ENCODE measurements at places on chromosomes 3 and 15. TPM values are rescaled to one million over a fixed set of nuclear protein-coding genes. Genes with fewer than 3 reads are reported as not detected.
A peak's percentile ranks its signal among the peaks of the same experiment; 100 is the strongest.

DNA sequence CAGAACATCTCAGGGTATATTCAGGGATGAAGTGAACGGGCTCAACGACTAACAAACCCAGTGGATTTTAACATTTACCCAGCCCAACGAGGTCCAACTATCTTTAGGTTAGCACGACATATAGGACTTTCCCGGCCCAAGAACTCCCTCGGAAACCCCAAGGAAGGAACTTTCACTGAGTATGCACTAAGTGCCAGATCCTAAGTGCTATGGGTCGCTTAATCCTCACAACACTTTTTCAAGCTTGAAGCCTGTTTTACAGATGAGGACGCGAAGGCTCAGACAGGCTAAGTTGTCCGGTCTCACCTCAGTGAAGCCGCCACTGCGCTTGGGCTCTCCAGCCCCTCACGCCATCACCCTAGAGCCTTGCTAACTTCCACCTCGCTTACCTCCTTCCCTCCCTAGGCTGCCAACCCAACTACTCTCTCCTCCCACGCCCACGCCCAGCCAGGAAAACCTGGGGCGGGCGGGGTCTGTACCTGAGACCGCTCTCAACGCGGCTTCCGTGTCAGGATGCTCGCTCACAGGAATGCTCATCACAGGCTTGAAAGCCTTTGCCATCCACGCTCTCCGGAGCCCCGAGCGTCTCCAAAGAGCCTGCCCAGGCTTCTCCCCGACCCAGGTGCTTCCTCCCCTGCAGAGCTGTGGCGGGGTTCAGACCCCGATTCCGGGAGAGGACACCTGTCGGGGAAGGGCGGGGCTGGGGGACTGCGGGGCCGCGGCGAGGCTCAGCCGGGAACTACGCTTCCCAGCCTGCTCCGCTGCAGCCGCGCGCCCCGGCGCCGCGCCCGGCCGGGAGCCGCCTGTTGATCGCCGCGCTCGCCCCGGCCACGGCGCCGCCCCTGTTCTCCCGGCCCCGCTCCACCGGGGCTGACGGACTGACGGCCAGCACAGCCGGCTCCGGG is at the start of gene TMOD2:
Gene TMOD2 (plus strand): TSS at position 806 of the 905 bp plus-strand sequence. CDS start 14,845 bp downstream, outside the sequence.
- peaks cover 5% of the 10 kb centered on the region for H3K4me1 ChIP-seq
- peak within 1 kb of the TSS; percentile 90 for H3K4me3 ChIP-seq
- no peak within 1 kb of the TSS for H3K27ac ChIP-seq
- H3K27me3 ChIP-seq: peaks cover 76% of the 10 kb centered on the region

- no peaks in the 10 kb centered on the region for H3K4me1 ChIP-seq
- no peaks in the 10 kb centered on the region for H3K27me3 ChIP-seq
- H3K27ac ChIP-seq: no peak overlapping the region
- no peak for DNase-seq
These were observed 114.8 kb downstream of the IL12A start for GRCh38 chr3:160103397-160103796.

DNA sequence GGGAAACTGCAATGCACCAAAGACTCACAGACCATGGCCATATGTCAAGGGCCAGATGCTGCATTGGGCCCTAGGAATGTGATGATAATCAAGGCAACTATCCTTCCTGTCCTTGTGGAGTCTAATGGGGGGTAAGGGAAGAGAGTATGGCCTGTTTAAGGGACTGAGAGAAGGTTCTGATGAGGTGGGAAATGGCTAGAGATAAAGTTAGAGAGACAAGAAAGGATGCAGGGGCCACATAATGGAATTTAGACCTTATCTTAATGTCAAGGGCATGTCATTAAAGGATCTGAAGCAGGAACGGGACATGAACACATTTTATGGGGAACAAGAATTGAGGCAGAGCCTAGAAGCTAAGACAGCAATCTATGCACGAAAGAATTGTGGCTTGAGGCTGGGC is 30.0 kb upstream of the ABHD17C start:
- DNase-seq: no peak
- no peaks in the 10 kb centered on the region for H3K36me3 ChIP-seq
- peak overlapping the region; percentile 12 for H3K27ac ChIP-seq
- H3K27me3 ChIP-seq: no peaks in the 10 kb centered on the region
- H3K4me3 ChIP-seq: no peak overlapping the region

DNA sequence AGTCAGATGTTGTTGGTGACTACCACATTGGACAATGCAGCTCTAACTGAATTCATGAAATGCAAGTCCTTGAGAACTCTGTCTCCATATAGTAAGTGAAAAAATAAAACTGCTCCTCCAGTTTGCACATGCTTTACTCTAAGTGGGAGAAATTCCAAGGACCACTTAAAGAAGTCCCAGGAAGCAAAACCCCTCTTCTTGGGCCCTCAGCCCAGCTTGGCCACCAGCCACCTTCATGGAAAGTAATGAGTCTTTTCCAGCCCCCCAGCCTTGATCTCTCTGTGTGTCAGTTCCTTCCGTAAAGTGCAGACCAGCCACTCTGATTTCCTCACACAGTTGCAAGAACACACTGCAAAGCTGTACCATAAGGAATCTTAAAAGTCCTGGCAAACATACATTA is 34.5 kb downstream of the DAPK2 start:
- H3K36me3 ChIP-seq: no peaks in the 10 kb centered on the region
- H3K27ac ChIP-seq: no peak overlapping the region
- H3K27me3 ChIP-seq: no peaks in the 10 kb centered on the region
- no peak overlapping the region for H3K4me3 ChIP-seq
- peaks cover 6% of the 10 kb centered on the region for H3K4me1 ChIP-seq
- DNase-seq: no peak

GRCh38 chr3:162740941-162741596 is 1244.5 kb downstream of the OTOL1 start:
- peaks cover 67% of the 10 kb centered on the region for H3K4me1 ChIP-seq
- H3K27ac ChIP-seq: peak overlapping the region; percentile 93
- peak; percentile 29 for DNase-seq
- no peak overlapping the region for H3K4me3 ChIP-seq
- no peaks in the 10 kb centered on the region for H3K27me3 ChIP-seq
- H3K36me3 ChIP-seq: peaks cover 13% of the 10 kb centered on the region

DNA sequence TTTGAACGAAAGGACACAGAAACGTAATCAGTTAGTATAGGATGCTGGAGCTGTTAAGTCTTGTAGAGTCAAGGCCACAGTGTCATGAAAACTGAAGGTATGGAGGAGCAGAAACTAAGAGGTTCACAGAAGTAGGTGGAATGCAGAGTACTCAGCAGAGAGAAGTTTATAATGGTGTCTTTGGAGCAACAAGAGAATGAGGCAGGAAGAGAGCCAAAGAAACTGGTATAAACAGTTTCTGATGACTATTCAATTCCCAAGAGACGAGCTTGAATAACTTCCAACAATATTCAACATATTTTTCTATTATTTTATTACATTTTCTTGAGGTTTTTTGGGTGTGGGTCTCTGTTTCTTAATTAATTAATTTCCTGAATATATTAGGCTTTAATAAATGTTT is 29.6 kb downstream of the GALK2 start:
- H3K4me3 ChIP-seq: no peak overlapping the region
- H3K27ac ChIP-seq: no peak overlapping the region
- DNase-seq: no peak
- H3K27me3 ChIP-seq: no peaks in the 10 kb centered on the region
- peaks cover 4% of the 10 kb centered on the region for H3K36me3 ChIP-seq
- H3K4me1 ChIP-seq: peaks cover 8% of the 10 kb centered on the region

- peaks cover 12% of the 10 kb centered on the region for H3K4me1 ChIP-seq
- no peak overlapping the region for H3K4me3 ChIP-seq
- H3K36me3 ChIP-seq: no peaks in the 10 kb centered on the region
- no peaks in the 10 kb centered on the region for H3K27me3 ChIP-seq
These were observed 516.9 kb upstream of the TBL1XR1 start for GRCh38 chr3:177713928-177714900.

DNAJB8 gene
- not detected for total RNA-seq

DNA sequence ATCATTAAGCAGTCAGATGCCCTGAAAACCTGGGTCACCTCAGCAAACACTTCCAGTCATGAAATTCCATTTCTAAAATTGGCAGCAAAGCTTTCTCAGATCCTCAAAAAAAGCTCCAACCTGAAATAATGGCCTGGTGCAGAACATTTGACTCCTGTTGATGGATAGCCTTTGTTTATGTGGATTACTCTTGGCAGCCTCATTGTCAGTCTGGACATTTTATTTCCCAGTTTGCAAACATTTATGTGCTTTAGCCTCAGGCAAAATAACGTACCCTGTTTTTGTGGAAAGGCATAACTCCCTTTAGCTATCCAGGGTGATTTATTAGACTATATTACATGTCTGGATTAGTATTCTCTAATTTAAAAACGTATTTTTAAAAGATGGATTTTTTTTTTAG is 53.9 kb downstream of the PXYLP1 start:
- no peaks in the 10 kb centered on the region for H3K27me3 ChIP-seq
- no peak overlapping the region for H3K4me3 ChIP-seq
- DNase-seq: no peak

DNA sequence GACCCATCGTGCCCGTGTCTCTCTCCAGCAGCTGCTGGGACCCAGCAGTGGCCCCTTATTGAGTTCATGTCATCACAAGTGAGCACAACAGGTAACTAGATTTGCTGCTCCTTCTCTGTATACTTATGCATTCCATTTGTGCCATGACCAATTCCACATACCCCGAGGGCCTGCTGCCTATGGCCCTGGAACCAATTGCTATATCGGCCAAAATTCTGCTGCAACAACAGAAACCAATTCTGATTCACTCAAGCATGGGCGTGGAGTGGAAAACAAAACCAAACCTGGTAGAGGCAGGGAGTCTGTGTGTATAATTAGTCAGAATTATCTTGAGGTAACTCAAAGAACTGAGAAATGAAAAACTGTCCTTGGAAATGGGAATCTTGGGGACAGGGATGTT is 516.6 kb downstream of the EPHB1 start:
- no peak overlapping the region for H3K27ac ChIP-seq
- no peak overlapping the region for H3K4me3 ChIP-seq
- H3K27me3 ChIP-seq: peaks cover 3% of the 10 kb centered on the region
- H3K4me1 ChIP-seq: peaks cover 9% of the 10 kb centered on the region
- no peaks in the 10 kb centered on the region for H3K36me3 ChIP-seq

MAP1A gene
- total RNA-seq: 1.1 TPM

DNA sequence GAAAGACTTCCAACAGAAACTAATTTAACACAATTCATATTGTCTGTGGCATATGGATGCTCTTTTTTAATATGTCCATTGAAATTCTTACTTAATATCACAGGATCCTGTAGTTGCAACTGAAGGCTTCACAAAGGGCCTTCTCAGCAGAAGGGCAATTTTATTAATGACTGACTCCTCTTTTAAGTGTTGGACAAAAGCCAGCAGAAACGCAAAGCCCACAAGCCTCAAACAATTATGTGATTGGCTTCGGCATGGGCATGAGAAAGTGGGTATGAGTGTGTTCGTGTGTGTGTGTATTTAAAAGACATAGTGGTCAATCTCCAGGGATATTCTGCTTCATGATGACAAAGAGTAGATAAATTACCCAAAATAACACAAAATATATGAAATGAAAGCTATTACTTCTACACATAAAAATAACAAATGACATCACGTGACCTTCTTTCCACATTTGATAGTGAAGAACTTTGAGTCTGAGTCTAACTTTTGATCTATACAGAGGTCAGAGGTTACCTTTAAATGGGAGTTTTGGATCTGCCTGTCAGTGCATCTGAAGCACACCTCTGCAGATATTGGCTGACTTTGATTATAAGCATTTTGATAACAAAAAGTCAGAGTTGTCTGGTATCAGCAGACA is 496.9 kb downstream of the CADM2 start:
- H3K4me1 ChIP-seq: no peaks in the 10 kb centered on the region
- no peaks in the 10 kb centered on the region for H3K27me3 ChIP-seq
- H3K4me3 ChIP-seq: no peak overlapping the region
- DNase-seq: no peak
- no peaks in the 10 kb centered on the region for H3K36me3 ChIP-seq
- H3K27ac ChIP-seq: no peak overlapping the region

- H3K4me3 ChIP-seq: no peak overlapping the region
- H3K27ac ChIP-seq: no peak overlapping the region
- H3K4me1 ChIP-seq: no peaks in the 10 kb centered on the region
These were observed 453.1 kb downstream of the GBE1 start for GRCh38 chr3:81308306-81308705.

NKTR gene
- 82.3 TPM for total RNA-seq

DNA sequence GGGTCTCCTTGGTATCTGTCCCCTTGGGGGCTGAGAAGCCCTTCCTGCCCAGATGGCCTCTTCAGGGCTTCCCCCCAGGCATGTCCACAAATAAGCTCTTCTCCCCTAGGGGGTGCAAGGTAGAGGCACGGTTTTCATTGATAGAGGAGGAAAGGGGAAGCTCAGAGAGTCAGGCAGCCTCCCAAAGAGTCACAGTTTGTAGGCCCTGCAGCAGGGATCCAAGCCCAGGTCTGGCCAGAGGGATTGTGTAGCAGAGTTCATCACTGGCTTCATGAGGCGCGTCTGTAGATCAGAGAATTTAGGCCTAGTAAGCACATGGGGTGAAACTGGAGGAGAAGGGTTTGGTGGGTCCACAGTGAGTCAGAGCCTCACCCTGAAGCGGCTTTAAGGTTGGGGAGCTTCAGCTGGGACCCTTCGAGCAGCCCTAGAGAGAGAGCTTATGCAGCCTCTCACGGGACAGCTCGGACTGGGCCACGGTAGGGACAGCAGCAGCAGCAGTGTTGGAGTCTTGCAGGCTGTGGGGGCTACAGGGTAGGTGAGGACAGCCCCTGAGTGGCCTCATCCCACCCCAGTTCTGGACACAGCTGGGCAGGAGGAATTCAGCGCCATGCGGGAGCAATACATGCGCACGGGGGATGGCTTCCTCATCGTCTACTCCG is 37.5 kb upstream of the ESYT3 start:
- no peaks in the 10 kb centered on the region for H3K36me3 ChIP-seq
- H3K4me1 ChIP-seq: peaks cover 24% of the 10 kb centered on the region
- no peaks in the 10 kb centered on the region for H3K27me3 ChIP-seq
- peak overlapping the region; percentile 34 for H3K27ac ChIP-seq
- DNase-seq: no peak
- no peak overlapping the region for H3K4me3 ChIP-seq

PLSCR4 gene
- 3.8 TPM for total RNA-seq

DNA sequence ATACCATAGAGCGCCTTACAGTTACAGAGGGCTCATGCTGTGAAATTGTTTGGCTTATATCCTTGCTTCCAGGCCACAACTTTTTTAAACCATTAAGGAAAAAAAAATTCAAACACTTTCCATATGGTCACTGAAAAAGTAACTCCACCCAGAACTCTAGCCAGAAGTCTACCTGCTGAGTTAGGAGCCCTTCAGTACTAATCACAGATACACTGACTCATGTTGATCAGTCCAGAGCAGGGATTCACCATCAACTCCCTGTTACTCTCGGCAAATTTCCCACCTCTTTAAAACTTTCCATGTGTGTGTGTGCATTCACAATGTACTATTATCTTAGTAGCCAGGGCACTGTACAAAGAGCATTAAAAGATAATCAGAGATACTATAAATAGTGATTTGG is 372.8 kb downstream of the MAGI1 start:
- H3K27ac ChIP-seq: no peak overlapping the region
- no peak overlapping the region for H3K4me3 ChIP-seq
- H3K36me3 ChIP-seq: no peaks in the 10 kb centered on the region
- no peak for DNase-seq
- H3K27me3 ChIP-seq: no peaks in the 10 kb centered on the region
- H3K4me1 ChIP-seq: peaks cover 26% of the 10 kb centered on the region
